ENCODE measurements at places on chromosomes 13 and 19. TPM values are rescaled to one million over a fixed set of nuclear protein-coding genes. Genes with fewer than 3 reads are reported as not detected.

DNA sequence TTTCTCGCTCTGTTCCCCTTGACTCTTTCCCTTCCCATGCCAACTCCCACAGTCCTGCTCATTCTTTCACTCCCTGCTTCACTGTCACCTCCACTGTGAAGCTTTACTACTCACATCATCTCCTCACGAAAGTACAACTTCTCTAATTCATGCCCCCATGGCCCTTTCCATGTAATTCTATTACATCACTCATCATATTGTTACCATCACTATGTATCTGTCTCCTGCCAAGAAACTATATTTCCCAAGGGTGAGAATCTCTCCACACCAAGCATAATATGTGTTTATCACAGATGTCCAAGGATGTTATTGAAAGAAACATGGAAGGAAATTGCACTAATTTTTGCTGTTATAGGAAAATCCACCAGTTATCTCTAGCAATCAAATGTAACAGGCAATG, 37.2 kb upstream of the LRCH1 start:
- DNase-seq: no peak

DNA sequence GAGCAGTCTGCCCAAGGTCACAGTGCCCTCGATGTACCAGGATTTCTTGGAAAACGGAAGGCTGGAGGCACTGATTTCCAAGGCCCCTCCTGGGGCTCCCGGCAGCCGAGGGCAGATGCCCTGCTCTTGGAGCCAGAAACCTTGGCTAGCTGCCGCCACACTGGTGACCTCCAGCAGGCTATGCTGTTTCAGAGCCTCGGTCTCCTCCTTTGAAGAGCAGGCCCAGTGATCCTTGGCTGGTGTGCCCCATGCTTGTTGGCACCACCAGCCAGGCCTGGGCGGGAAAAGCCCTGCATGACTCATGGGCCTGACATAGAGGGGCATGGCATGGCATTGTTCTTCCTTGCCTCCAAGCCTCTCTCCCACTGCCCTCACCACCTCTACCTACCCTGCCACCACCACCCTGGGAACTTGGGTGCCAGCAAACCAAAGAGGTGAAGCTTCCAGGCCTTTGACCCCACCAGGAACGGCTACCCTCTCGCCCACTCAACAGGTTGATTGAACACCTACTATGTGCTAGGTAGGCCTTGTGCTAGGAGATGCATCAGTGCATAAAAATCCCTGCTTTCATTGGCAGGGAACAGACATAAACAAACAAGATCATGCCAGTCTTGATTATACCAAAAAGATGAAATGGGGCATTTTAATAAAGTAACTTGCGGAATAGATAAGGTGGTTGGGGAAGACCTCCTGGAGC, 1.6 kb upstream of the CLEC11A start:
- DNase-seq: peak; percentile 64

The PTGIR gene
- total RNA-seq: 16.2 TPM

The USE1 gene
- total RNA-seq: 29.7 TPM

- DNase-seq: peak; percentile 77
Measured at GRCh38 chr19:48842789-48843162, 6.5 kb upstream of the HSD17B14 start.

- no peak for DNase-seq
Measured at GRCh38 chr13:102235689-102236088, 166.2 kb downstream of the FGF14 start.

The PCDH9 gene
- not detected for total RNA-seq

DNA sequence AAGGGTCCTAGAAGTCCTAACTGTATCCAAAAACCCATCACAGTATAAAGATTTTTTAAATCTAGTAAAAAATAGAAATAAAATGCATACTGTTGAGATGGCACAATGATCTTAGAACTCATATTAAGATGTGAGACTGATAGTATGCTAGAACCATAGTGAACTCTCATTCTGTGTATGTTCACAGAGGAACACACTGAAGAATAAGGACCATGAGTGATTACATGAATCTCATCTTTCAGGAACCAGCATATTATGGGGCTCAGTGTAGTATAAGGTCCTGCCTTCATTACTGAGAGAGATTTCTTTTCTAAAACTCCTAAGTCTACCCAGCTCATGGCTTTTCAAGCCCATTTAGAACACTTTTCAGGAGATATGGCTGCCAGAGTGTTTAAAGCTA, 59.8 kb upstream of the RFC3 start:
- DNase-seq: no peak

DNA sequence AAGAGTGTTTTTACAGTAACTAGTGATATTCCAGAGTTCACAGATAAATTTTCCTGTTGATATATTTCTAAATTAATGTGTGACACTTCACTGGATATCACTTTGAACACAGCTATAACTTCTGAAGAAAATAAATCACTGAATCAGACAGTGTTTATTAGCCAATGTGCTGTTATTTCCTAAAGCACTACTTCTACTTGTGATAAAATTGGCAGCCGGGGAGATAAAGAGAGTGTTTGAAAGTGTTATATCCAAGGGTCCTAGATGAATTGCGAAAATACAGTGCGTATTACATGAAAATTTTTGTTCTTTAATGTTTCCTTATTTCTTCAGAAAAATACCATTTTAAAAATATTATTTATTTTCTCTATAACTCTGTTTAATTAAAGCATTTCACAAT, 417.5 kb upstream of the ARGLU1 start:
- no peak for DNase-seq
